ENCODE measurements at places on chromosomes 3 and 15.

DNA sequence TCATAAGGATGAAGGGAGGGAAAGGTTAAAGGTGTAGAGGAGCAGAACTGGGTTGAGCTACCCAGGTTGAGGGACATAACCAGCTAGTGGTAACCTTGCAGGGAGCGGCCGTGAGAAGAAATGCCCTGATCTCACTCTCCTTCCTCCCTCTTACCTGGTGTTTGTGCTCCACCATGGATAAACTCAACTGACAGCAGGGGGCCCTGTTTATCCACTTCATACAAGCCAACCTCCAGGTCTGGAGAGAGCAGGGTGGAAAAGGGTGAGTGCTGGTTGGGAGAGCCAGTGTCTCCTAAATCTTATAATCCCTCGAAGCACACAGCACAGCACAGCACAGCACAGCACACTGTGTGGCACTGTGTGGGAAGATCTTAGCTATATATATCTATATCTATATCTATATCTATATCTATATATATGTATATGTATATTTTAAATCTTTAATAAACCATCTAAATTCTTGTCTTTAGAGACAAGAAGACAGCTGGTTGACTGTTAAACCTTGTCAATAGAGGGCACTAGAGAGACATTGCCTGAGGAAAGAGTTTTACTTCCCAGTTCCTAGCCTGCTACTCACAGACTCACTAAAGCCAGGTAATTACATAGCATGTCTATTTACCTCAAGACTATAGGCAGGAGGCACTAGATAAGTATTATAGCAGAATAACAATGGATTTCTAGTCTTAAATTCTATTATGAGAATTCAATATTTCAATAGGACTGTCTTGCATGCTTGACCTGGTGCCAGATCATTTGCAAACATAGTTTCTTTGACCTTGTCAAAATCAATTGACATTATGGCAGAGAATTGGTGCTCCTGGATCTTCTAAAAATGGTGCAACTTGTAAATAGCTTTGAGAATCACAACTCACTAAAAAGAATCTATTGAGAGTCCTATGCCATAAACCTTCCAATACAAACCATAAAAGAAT, 21.7 kb upstream of the FMN1 start:
- DNase-seq, result no peak

DNA sequence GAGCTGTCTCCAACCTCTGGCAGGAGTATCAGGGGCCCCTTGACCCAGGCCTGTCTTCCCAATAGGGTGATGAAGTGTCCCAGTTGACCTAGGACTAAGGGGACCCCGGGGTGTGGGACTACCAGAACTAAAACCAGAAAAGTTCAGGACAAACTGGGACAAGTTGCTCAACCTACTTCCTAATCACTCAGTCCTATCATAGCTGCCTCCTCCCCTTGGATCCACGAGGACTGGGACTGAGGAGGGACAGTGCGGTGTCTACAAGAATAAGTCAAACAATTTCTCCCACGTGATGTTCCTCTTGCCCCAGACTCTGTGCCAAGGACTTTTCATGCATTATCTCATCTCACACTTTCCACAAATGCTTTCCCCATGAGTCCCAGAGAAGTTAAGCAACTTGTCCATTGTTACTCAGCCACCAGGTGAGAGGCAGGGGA, 49.4 kb upstream of the SLCO2A1 start:
- no peak for DNase-seq

DNA sequence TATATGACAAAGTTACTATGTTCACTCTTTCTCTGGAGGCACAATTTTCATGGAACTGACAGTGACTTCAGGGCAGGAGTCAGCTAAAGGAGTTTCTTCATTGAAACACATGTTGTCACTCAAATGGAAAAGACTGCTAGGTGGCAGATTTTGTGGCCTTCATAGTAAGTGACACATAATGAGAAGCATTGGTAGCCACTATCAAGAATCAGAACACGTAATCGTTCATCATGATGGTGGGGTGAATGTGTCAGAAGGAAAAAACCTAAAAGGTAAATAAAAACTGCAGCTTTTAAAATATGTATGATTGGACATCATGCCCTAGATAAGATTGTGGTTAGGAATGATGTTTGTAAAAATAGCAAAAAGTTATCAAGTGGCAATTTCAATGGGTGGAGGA, 1491.0 kb downstream of the SI start:
- DNase-seq, result no peak

GRCh38 chr3:113663761-113664160, 32.7 kb downstream of the USF3 start:
- DNase-seq, result no peak
